ENCODE measurements at places on chromosomes 6 and 20. TPM values are rescaled to one million over a fixed set of nuclear protein-coding genes. Genes with fewer than 3 reads are reported as not detected.

GRCh38 chr6:166314454-166314853 lies 6.3 kb upstream of the PRR18 start:
- no peak for DNase-seq

DNA sequence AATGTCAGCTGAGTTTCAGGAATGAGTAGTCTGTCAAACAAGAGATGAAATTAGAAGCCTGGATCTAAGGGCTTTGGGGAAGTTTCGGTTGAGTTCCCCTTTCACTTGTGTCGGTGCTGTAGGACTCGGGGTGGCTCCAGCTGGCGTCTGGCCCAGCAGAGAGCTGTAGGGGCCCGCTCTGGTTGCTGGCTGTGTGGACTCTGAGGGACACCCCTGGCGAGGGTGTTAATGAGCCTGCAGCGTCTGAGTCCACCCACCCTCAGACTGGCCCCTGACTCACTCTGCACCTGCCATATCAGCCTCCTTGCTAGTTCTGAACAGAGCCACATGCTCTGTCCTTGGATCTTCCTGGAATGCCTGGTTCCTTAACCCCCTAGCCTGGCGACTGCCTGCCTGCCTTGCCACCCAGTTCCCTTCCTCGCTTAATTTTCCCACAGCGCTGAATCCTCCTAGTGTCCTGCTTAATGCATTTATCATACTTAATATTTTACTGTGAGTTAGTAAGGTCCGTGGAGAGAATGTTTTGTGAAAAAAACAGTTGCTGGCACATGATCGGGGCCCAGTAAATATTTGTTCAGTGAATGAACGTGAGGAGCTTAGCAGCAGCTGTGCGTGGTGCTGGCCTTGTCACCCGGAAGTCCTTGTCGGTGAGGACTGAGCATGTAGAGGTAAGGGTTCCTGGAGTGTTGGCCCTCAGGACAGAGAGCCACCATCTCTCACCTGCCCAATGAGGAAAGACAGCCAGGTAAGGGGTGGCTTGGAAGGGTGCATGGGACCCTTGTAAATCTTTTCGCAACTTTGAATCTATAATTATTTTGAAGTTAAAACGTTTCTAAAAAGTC lies 1.6 kb downstream of the DNAJC5 start:
- DNase-seq: peak; percentile 46

GRCh38 chr6:142429195-142429594 lies 127.4 kb downstream of the ADGRG6 start:
- DNase-seq: no peak

The TMEM200A gene
- 47.8 TPM for total RNA-seq

DNA sequence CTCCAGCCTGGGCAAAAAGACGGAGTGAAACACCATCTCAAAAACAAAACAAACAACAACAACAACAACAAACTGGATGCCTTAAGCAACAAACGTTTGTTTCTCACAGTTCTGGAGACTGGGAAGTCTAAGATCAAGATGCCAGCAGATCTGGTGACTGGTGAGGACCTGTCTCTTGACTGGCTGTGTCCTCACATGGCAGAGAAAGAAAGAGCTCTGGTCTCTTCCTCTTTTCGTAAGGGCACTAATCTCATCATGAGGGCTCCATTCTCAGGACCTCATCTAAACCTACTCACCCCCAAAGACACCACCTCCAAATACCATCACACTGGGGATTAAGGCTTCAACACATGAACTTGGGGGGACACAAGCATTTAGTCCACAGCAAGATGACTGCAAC lies 13.5 kb upstream of the GFOD1 start:
- no peak for DNase-seq
